Lower lobe of right lung (tissue), 2 donors: ENCODE measurements at places on chromosomes 16 and 17. TPM values are rescaled to one million over a fixed set of nuclear protein-coding genes. Genes with fewer than 3 reads are reported as not detected.

SHISA9 gene
- not detected for total RNA-seq

HES7 gene
- 0.21 TPM for total RNA-seq

TMED6 gene
- total RNA-seq = 0.77 TPM

SCIMP gene
- total RNA-seq = 35.5 TPM

GJC1 gene
- 18.4 TPM for total RNA-seq

ABCA8 gene
- total RNA-seq = 38.3 TPM

GRCh38 chr17:62656446-62656845 lies 29.0 kb downstream of the MRC2 start:
- H3K4me3 ChIP-seq = no peak overlapping the region
- peaks cover 47% of the 10 kb centered on the region for H3K4me1 ChIP-seq

DNA sequence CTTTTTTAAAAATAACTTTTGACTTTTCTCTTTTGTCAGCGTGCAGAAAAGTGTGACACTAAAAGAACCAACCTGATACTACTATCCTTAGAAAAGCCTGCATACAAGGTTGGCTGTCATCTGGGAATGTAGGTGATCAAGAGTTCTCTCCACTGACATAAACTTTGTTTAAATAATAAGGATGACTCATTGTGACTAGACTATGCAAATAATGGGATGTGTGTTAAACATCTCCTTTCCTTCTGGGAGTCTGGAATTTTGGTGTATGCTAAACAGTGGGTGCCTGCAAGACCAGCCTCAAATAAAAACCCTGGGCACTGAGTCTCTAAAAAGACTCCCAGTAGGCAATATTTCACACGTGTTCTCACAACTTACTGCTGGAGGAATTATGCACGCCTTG lies 373.4 kb downstream of the CNTNAP4 start:
- DNase-seq = no peak
- no peak overlapping the region for H3K4me3 ChIP-seq
- H3K36me3 ChIP-seq = no peaks in the 10 kb centered on the region
- H3K27me3 ChIP-seq = no peaks in the 10 kb centered on the region
- no peak overlapping the region for H3K27ac ChIP-seq
- H3K4me1 ChIP-seq = no peaks in the 10 kb centered on the region

DNA sequence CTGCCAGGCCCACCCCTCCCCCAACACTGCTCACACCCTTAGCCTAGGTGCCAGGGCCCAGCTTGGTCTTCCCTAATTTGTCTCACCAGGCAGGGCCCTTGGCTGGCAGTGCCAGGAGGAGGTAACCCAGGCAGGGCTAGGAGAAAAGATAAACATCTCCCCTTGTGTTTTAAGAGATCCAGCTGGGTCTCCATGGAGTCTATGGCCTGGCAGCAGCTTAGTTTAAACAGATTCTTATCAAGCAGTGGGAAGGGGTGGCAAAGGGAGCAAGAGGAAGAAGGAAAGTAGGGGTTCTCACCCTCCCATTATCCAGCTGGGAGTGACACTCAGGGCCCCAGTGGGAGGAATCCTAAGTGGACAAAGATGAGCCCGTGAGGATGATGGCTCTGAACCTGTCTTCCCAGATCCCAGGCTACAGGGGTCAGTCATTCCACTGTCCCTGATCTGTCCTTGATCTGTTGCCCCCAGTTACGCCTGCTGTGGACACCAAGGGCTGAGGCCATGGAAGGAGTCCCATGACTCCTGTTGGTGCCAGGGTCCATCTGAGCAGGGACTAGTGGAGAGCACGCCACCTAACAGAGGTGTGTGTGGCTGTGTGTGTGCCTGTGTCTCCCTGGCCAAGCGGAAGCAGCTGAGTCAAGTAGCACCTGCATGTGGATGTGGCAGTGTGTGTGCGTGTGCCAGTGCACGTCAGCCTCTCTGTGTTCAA lies 47.4 kb upstream of the MEIOC start:
- no peaks in the 10 kb centered on the region for H3K36me3 ChIP-seq
- H3K27ac ChIP-seq = no peak overlapping the region
- H3K4me1 ChIP-seq = no peaks in the 10 kb centered on the region
- DNase-seq = no peak

DNA sequence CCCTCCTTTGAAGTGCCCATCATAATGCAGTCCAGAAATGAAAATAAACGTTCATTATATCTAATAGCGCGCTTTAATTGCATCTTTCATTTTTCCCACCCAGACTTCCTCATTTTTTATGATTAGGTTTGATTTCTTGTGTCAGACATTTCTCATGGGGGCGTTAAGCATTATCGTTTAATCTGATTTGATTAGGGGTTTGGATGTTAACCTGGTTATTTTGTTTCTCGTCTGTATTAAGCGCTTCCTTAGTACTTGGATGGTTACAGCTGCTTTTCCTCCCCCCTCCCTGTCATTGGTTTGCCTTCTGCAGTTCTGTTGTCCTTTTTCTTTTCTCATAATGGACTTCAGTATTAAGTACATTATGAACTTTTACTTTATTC lies 540 bp downstream of the MFSD11 start:
- peaks cover 48% of the 10 kb centered on the region for H3K36me3 ChIP-seq
- no peaks in the 10 kb centered on the region for H3K27me3 ChIP-seq
- peak overlapping the region; percentile 95 for H3K4me3 ChIP-seq
- H3K4me1 ChIP-seq = peaks cover 48% of the 10 kb centered on the region
- DNase-seq = no peak

- H3K4me1 ChIP-seq = peaks cover 45% of the 10 kb centered on the region
- DNase-seq = peak; percentile 57
- H3K4me3 ChIP-seq = no peak overlapping the region
Observed at GRCh38 chr17:4480929-4481898, 17.5 kb upstream of the SPNS2 start.

DNA sequence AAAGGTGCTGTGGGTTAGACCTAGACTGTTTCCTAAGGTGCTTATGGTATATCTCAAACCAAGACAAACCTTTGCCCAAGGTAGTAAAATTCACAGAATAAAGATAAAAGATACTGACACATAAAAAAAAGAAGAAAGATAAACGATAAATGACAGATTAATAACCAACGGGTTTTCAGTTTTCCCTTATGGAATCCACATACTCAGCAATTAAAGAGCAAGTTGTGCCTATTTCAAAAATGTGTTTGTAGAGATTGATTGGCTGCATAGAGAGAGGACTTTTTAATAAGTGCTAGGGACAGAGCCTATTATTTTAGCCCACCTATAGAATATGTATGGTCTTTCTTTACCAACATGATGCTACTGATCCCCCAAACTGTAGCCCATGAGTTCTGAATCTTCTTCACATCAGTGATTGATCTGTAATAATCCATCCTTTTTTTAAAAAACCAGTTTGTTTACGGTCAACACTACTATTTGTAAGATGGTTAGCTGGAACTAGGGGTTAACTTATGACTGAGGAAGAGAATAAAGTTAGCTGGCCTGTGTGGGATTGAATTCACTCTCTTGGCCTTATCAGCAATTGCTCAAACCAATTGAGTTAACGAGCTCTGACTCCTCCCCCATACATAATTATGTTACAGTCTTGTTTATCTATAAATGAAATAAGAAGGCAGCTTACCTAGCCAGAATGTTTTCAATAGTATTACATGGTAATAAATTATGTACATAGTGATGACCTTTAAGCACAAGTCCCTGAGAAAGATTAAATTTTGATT lies 53.8 kb downstream of the SNX11 start:
- H3K27ac ChIP-seq = no peak overlapping the region
- no peaks in the 10 kb centered on the region for H3K4me1 ChIP-seq
- H3K27me3 ChIP-seq = no peaks in the 10 kb centered on the region
- no peak for DNase-seq
- no peaks in the 10 kb centered on the region for H3K36me3 ChIP-seq
- H3K4me3 ChIP-seq = no peak overlapping the region

- DNase-seq = peak; percentile 62
- peaks cover 44% of the 10 kb centered on the region for H3K4me1 ChIP-seq
- no peak overlapping the region for H3K27ac ChIP-seq
- H3K27me3 ChIP-seq = no peaks in the 10 kb centered on the region
- H3K36me3 ChIP-seq = peaks cover 33% of the 10 kb centered on the region
- no peak overlapping the region for H3K4me3 ChIP-seq
Observed at GRCh38 chr16:58020628-58021521, 4.7 kb upstream of the MMP15 start.

DNA sequence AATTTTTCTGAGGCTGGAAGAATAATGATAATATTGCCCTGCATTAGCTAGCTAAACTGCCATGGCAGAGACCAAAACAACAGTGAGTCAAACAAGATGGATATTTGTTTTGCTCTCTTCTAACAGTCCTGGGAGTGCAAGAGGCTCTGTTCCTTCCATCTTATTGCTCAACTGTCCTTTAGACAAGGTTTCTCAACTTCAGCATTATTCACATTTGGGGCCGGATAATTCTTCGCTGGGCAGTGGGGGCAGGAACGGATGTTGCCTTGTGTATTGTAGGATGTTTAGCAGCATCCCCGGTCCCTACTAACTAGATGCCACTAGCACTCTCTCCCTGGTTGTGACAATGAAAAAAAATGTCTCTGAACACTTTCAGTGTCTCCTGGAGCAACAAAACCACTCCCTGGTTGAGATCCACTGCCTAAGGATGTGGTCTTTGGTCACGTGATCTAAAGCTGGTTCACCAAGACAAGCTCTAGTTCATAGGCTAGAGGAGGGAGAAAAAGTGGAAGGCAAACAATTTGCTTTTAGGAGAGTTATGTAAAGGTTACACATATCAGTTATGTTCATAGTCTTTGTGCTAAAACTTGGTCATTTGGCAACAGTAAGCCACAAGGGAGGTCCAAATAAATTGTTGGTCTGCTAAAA lies 144.4 kb downstream of the PCTP start:
- H3K4me1 ChIP-seq = no peaks in the 10 kb centered on the region
- H3K4me3 ChIP-seq = no peak overlapping the region
- no peaks in the 10 kb centered on the region for H3K36me3 ChIP-seq
- no peak for DNase-seq
- no peak overlapping the region for H3K27ac ChIP-seq

- H3K27me3 ChIP-seq = no peaks in the 10 kb centered on the region
- no peak for DNase-seq
- no peaks in the 10 kb centered on the region for H3K4me1 ChIP-seq
- no peak overlapping the region for H3K27ac ChIP-seq
- no peaks in the 10 kb centered on the region for H3K36me3 ChIP-seq
- H3K4me3 ChIP-seq = no peak overlapping the region
Observed at GRCh38 chr17:11493936-11494335, 104.3 kb upstream of the DNAH9 start.

DNA sequence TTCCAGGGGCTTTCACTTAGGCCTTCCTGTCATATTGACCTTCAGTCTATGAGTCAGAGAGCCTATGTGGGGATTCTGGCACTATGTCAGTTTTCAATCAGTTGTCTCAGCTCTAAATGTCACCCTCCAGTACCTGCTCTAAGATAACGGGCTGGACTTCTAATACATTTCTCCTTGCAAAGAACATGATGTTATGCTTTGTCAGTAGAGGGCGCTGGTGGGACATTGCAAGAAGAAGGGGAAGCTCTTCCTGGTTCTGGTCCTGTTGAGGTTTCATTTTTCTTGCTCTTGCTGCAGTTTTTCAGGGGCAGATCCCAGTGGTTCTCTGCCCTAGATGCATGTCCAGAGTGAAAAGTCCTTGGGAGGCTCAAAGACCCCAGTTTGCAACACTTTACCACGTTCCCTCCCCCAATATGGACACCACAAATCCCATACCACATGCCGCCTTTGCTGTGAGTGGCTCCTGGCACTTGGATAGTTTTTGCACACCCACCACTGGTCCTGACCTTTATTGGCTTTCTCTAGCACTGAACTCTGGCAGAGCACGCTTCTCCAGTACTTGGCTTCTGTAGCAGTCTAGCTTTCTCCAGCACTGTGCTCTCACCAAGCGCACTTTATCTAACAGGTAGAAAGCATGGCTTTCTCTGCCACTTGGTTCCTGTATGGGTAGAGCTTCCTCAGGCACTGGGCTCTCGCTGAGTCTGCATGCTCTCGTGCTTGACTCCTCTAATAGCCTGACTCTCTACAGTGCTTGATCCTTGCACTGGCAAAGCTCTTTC lies 49.0 kb downstream of the BCL7C start:
- no peaks in the 10 kb centered on the region for H3K27me3 ChIP-seq
- DNase-seq = no peak
- H3K27ac ChIP-seq = peak overlapping the region; percentile 42
- H3K36me3 ChIP-seq = no peaks in the 10 kb centered on the region
- H3K4me3 ChIP-seq = peak overlapping the region; percentile 28

GRCh38 chr17:44287651-44288050 lies 19.7 kb upstream of the SLC4A1 start:
- H3K4me3 ChIP-seq = no peak overlapping the region
- H3K27ac ChIP-seq = no peak overlapping the region
- no peaks in the 10 kb centered on the region for H3K27me3 ChIP-seq

DNA sequence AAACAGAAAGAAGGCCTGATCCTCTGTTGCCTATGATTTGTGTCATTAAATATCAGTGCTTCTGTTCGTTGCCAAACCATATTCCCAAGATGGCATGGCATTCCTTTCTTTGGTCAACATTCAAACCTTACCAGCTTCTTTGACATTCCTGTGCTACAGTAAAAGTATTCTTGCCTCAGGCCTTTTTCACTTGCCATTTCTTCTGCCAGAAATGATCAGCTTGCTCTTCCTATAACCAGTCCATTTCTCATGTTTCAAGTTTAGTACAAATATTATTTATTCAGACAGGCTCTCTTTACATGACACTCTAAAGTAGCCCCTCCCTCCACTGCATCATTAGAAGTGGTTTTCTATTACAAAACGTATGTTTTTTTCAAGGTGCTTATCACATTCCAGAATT lies 278.3 kb downstream of the KCNJ2 start:
- no peaks in the 10 kb centered on the region for H3K4me1 ChIP-seq
- no peak overlapping the region for H3K27ac ChIP-seq
- H3K36me3 ChIP-seq = no peaks in the 10 kb centered on the region
- no peak overlapping the region for H3K4me3 ChIP-seq

GRCh38 chr16:12170103-12171040 lies 193.8 kb downstream of the SNX29 start:
- H3K36me3 ChIP-seq = peaks cover 4% of the 10 kb centered on the region
- H3K27ac ChIP-seq = no peak overlapping the region
- no peak overlapping the region for H3K4me3 ChIP-seq
- no peak for DNase-seq

- H3K4me1 ChIP-seq = no peaks in the 10 kb centered on the region
- H3K27ac ChIP-seq = no peak overlapping the region
- no peak overlapping the region for H3K4me3 ChIP-seq
- H3K27me3 ChIP-seq = no peaks in the 10 kb centered on the region
- no peak for DNase-seq
Observed at GRCh38 chr16:84862804-84863480, 43.2 kb downstream of the CRISPLD2 start.

- no peak overlapping the region for H3K4me3 ChIP-seq
- H3K4me1 ChIP-seq = peaks cover 40% of the 10 kb centered on the region
- no peak for DNase-seq
- H3K27ac ChIP-seq = no peak overlapping the region
- H3K27me3 ChIP-seq = no peaks in the 10 kb centered on the region
Observed at GRCh38 chr17:42126836-42127235, 4.2 kb downstream of the HSPB9 start.

GRCh38 chr17:63998721-63999679 lies 849 bp downstream of the PRR29 start:
- H3K27ac ChIP-seq = no peak overlapping the region
- peaks cover 11% of the 10 kb centered on the region for H3K36me3 ChIP-seq
- peaks cover 31% of the 10 kb centered on the region for H3K4me1 ChIP-seq
